ENCODE measurements at places on chromosomes 3 and 15. TPM values are rescaled to one million over a fixed set of nuclear protein-coding genes. Genes with fewer than 3 reads are reported as not detected.

DNA sequence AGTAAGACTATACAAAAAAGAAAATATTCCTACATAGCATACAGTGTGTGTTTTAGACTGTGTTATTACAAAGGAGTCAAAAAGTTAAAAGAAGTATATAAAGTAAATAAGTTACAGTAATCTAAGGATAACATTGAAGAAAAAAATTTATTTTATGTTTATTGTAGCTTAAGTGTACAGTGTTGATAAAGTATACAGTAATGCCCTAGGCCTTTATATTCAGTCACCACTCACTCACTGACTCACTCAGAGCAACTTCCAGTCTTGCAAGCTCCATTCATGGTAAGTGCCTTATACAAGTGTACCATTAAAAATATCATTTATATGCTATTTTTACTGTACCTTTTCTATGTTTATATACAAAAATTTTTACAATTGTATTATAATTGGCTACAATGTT is 220.1 kb downstream of the BCHE start:
- DNase-seq, result no peak
- H3K36me3 ChIP-seq, result no peaks in the 10 kb centered on the region
- H3K27ac ChIP-seq, result no peak overlapping the region
- H3K27me3 ChIP-seq, result no peaks in the 10 kb centered on the region
- H3K4me1 ChIP-seq, result no peaks in the 10 kb centered on the region

DNA sequence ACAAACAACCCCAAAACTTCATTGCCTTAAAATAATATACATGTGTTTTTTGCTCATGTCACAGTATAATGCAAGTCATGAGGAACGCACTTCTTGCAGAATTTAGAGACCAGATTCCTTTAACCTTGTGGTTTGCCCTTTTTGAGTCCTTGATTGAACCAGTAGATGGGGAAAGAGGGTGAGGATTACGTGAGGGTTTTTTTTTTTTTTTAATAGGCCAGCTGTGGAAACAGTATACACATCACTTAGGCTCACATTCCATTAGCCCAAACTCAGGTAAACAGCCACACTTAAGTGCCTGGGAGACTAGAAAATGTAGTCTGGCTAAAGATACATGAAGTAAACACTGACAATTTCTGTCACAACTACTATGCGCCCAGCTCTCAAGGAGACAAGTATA is 114.9 kb upstream of the MLF1 start:
- no peaks in the 10 kb centered on the region for H3K36me3 ChIP-seq
- H3K27me3 ChIP-seq, result no peaks in the 10 kb centered on the region
- DNase-seq, result no peak
- H3K4me3 ChIP-seq, result no peak overlapping the region
- no peak overlapping the region for H3K27ac ChIP-seq

GRCh38 chr15:69265347-69265955 is 33.3 kb upstream of the PAQR5 start:
- no peaks in the 10 kb centered on the region for H3K4me1 ChIP-seq
- no peak overlapping the region for H3K4me3 ChIP-seq
- H3K27ac ChIP-seq, result no peak overlapping the region
- no peaks in the 10 kb centered on the region for H3K36me3 ChIP-seq
- no peaks in the 10 kb centered on the region for H3K27me3 ChIP-seq

GRCh38 chr3:14784087-14784681 is 34.6 kb upstream of the FGD5 start:
- H3K36me3 ChIP-seq, result no peaks in the 10 kb centered on the region
- no peak for DNase-seq
- no peak overlapping the region for H3K4me3 ChIP-seq

- H3K4me3 ChIP-seq, result no peak overlapping the region
- H3K27ac ChIP-seq, result no peak overlapping the region
- DNase-seq, result no peak
- no peaks in the 10 kb centered on the region for H3K36me3 ChIP-seq
- no peaks in the 10 kb centered on the region for H3K27me3 ChIP-seq
Measured at GRCh38 chr15:48470096-48470495, 138.9 kb downstream of the DUT start.

DNA sequence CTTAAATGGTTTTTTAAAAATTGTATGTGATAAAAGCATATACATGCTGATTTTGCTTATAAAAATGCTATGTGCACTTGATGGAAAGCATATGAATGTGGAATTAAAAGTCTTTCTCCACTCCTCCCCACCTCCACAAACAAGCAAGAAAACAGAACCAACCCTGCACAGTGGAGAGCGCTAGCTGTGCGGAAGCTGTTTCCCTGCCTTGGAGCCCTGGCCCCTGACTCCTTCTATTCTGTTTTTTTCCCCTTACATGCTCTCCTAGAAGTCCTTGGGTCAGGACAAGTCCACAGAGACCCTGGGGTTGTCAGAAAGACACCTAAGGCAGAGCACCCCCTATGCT is 64.2 kb downstream of the BOC start:
- no peak for DNase-seq
- H3K36me3 ChIP-seq, result no peaks in the 10 kb centered on the region
- no peak overlapping the region for H3K27ac ChIP-seq
- no peak overlapping the region for H3K4me3 ChIP-seq
- H3K27me3 ChIP-seq, result no peaks in the 10 kb centered on the region

DNA sequence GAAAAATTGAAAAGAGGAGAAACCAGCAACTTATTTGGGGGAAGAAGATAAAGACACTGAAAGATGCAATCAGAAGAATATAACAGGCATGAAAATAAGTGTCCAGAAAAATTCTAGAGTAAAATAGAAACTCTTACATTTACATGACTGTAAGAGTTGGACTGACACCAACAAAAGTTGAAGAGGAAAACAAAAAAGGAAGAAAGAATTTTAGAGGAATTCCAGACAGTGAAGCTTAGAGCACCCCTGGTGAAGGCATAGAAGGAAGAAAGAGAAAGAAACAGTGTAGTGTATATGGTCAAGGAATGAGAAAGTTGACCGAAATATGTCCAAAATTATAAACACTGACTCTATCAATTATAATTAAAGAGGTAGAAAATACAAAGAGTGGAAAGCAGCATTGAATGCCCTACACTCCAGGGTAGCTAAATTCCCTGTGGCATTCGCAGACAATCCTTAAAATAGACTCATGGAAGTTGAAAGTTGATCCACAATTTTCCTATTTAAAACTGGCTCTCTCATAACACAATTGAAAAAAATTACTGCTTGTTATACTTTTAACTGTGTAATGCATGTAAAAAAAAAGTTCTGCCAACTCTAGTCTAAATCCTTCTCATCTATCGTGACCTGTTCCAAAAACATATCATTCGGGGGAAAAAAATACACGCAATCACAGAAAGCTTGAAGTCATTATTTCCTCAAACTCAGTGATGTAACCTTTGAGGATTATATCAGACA is 102.6 kb upstream of the ABI3BP start:
- H3K27me3 ChIP-seq, result peaks cover 19% of the 10 kb centered on the region
- H3K27ac ChIP-seq, result no peak overlapping the region
- H3K36me3 ChIP-seq, result no peaks in the 10 kb centered on the region
- no peak overlapping the region for H3K4me3 ChIP-seq
- DNase-seq, result no peak

GRCh38 chr3:125433611-125434041 is 58.5 kb upstream of the ZNF148 start:
- DNase-seq, result no peak
- H3K4me3 ChIP-seq, result no peak overlapping the region
- no peaks in the 10 kb centered on the region for H3K27me3 ChIP-seq
- H3K36me3 ChIP-seq, result no peaks in the 10 kb centered on the region

- DNase-seq, result no peak
- peaks cover 4% of the 10 kb centered on the region for H3K27me3 ChIP-seq
- no peak overlapping the region for H3K27ac ChIP-seq
- H3K4me3 ChIP-seq, result no peak overlapping the region
Measured at GRCh38 chr3:178487752-178488151, 48.5 kb upstream of the KCNMB2 start.

DNA sequence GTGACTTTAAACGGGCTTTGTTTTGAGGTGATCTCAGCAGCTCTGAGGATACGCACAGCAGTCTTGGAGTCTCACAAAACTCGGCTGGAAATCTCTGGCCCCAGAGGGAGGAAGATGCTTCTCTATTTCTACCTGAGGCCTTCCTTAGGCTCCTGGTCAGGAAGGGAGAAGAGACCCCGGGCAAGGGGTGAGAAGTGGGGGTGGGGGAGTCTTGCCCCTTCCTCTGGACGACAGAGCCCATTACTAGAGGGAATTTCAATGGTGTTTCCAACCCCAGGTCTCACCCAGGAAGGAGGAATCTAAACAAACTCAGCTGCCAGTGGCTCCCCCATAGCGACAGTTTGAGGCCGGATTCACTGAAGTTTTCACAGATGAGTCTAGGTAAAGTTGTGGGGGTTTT is 37.4 kb upstream of the PCSK6 start:
- no peak for DNase-seq
- no peak overlapping the region for H3K27ac ChIP-seq
- H3K27me3 ChIP-seq, result peaks cover 14% of the 10 kb centered on the region
- H3K4me3 ChIP-seq, result no peak overlapping the region

GRCh38 chr3:141449424-141449823 is 37.4 kb upstream of the RASA2 start:
- peaks cover 13% of the 10 kb centered on the region for H3K4me1 ChIP-seq
- peak overlapping the region; percentile 15 for H3K27ac ChIP-seq
- H3K4me3 ChIP-seq, result no peak overlapping the region
- peaks cover 3% of the 10 kb centered on the region for H3K36me3 ChIP-seq
- DNase-seq, result no peak

GRCh38 chr15:82231842-82232241 is 30.7 kb downstream of the EFL1 start:
- peaks cover 5% of the 10 kb centered on the region for H3K4me1 ChIP-seq
- H3K27ac ChIP-seq, result no peak overlapping the region
- H3K4me3 ChIP-seq, result no peak overlapping the region
- no peaks in the 10 kb centered on the region for H3K27me3 ChIP-seq
- DNase-seq, result no peak

The THUMPD3 gene
- total RNA-seq, result 74.3 TPM

The PIERCE2 gene
- total RNA-seq, result 0.34 TPM

The MESP2 gene
- 0.30 TPM for total RNA-seq

The DPPA4 gene
- total RNA-seq, result 1.5 TPM

The CRABP1 gene
- total RNA-seq, result 0.90 TPM

The POPDC2 gene
- total RNA-seq, result 1.4 TPM

The FSTL1 gene
- total RNA-seq, result 0.66 TPM

All from activated CD4-positive, alpha-beta T cell treated with anti-CD3 and anti-CD28 coated beads for 36 hours (primary cell).